Activated T-cell treated with anti-CD3 and anti-CD28 coated beads for 1 hour (primary cell): ENCODE measurements at places on chromosomes 6 and 20.
A peak's percentile ranks its signal among the peaks of the same experiment; 100 is the strongest.

DNA sequence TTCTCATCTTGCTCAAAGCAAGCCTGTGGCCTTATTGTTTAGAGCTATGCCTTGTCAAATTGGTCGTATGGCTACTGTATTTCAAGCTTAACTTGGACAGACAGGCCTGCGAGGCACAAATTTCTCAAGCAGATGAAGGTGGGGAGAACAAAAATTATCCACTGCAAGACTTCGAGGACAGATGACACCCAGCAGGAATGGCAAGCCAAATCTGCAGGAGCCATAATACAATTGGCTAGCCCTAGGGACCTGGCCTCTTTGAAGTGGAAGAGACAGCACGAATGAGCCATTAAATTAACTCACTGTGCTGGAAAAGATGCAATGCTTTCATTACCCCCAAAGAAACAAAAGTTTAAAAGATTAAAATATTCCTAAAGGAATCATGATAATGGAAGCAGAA lies 5.0 kb upstream of the BLOC1S5 start:
- no peak for DNase-seq

GRCh38 chr6:122839472-122839871 lies 50.4 kb downstream of the SMPDL3A start:
- peak; percentile 16 for DNase-seq

DNA sequence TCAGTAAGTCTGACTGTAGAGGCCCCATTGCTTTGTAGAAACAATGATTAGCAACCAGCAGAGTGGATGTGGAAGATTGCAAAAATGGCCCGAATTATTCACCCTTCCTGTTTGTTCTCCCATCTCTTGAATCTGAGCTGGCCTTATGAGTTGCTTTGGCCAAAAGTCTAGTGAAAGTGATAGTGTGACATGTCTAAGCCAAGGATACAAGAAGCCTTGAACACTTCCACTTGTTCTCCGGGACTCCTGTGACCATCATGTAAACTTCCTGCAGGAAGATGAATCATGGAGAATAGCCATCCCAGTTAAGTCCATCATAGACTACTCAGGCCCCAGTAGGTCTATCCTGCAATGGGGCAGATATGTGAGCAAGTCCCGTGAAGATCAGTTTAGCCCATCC lies 252.0 kb upstream of the JAG1 start:
- DNase-seq, result no peak

DNA sequence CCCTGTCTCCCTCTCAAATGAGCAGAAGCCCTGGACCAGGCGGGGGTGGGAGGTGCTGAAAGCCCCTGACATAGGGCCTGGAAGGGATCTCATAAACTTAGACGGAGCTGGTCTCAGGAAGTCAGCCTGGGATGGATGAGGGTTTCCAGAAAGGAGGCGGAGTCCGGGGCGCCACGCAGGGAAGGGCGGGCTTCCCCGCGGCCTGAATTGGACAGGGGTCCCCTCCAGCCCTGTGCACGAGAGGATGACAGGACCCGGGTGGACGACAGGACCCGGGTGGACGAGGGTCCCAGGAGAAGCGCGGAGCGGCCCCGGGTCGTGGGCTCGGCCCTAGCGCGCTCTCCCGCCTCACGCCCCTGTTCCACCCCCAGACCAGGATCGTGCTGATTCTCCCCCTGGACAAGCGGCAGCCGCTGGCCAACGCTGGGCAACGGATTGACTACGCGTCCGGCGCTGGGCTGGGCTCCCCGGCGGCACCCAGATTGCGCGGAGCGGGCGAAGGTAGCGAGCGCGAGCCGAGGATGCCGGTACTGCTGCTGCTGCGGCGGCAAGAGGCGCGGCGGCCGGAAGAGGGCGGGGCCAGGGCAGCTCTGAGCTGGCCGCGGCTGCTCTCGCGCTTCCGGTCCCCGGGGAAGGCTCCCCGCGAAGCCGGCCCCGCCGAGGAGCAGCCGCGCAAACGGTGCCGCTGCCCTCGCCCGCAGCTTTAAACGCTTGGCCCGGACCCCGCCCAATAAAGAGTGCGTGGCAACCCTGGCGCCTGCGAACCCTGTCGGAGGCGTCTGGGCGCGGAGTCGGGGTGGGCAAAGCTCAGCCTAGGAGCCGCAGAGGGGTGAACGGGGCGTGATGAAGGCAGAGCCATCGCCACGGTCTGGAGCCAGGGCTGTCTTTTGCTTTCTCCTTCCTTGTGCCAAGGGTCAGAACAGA lies 1.3 kb downstream of the C20orf144 start:
- DNase-seq, result peak; percentile 76

- DNase-seq, result no peak
These were observed 46.0 kb downstream of the RREB1 start for GRCh38 chr6:7153789-7154188.

- DNase-seq, result no peak
These were observed 426.5 kb downstream of the UTRN start for GRCh38 chr6:144711661-144712060.

GRCh38 chr6:73285674-73286283 lies 22.8 kb upstream of the KHDC1 start:
- DNase-seq, result no peak

- no peak for DNase-seq
These were observed 15.2 kb downstream of the CTCFL start for GRCh38 chr20:57509665-57510237.

GRCh38 chr20:25573288-25574251 lies 11.8 kb downstream of the NINL start:
- DNase-seq, result no peak
